CD4-positive, alpha-beta T cell treated with Interleukin-17A for 1 hour (primary cell): ENCODE measurements at places on chromosomes 16 and 17.

- no peak for DNase-seq
These were observed 14.6 kb downstream of the CDH3 start for GRCh38 chr16:68659412-68660358.

GRCh38 chr17:74231928-74232907 lies 18.8 kb downstream of the TTYH2 start:
- DNase-seq, result no peak

- no peak for DNase-seq
These were observed 4.8 kb downstream of the ATP2A3 start for GRCh38 chr17:3959295-3959899.

DNA sequence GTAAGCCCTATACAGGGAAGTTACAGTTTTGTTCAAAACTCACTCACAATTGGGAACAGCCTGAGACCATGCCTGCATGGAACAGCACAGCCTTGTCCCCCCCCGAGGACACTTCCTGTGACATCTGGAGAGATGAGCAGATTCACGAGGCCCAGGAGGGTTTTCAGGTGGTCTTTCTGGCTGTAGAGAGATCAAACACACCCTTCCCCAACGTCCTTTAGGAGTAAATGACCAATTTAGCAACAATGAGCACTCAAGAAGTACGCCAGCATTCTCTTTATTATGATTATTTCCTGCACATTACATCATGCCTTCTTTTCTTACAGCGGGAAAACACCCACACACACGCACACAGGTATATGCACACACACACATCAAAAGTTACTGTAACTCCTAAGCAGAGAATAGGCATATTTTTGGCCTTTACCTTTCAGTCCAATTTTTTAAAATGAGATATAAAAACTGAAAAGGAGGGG lies 39.0 kb downstream of the ADCY9 start:
- DNase-seq, result no peak

DNA sequence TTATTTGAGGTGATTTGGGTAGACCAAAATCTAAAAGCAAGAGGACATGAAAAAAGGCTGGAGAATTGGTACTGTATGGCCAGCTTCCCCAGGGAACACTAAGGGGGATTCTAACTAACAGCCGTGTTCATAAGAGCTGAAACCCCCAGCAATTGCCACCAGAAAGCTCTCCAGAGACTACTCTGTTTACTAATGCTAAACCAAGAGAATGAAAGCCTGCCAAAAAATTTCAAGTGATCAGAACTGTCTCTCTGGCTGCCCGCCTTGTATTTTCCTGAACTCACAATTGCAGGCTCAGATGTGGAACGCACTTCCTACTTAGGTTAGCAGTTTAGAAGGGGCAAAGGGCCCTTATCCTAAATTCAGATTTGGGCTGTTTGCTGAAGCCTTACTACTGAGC lies 24.1 kb downstream of the MYH10 start:
- DNase-seq, result no peak

DNA sequence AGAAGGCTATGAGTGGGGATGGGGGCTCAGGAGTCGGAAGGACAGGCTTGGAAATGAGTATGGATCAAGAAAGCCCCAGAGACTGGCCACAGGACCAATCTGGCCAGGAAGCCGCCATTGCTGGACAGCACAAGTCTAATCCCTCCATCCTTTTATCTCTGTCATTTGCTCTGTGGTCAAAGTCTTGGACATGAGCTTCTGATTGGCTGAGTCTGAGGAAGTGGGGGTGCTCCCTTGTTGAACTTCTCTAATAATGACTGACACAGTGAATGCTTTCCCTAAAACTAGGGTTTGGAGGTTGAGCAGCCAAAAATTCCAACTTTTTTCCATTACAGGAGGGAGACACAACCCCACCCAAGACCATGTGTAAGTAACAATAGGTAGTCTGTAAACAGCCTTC lies 97.4 kb downstream of the MARF1 start:
- no peak for DNase-seq

GRCh38 chr17:73284906-73285602 lies 23.4 kb upstream of the CPSF4L start:
- no peak for DNase-seq

GRCh38 chr16:24645739-24646645 lies 83.5 kb upstream of the TNRC6A start:
- no peak for DNase-seq

GRCh38 chr16:79698341-79698753 lies 97.8 kb upstream of the MAF start:
- no peak for DNase-seq

DNA sequence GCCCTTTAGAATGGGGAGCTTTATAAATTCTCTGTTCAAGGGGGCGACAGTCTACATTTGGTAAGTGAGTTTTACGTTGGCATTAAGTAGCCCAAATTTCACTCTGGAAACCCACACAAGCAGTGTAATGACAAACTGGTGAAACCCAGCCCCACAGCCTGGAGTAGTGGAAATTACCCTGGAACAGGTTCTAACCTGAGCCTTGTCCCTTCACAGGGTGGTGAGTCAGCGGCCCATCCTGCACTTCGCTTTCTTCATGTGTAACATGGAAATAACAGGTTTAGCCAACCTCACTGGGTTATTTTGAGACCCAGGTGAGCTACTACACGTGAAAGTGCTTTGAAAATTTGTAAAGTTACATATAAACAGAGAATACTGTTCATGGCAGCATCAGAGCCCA lies 3.5 kb upstream of the TLCD3A start:
- no peak for DNase-seq

- DNase-seq, result no peak
These were observed 24.2 kb upstream of the CMTM4 start for GRCh38 chr16:66720766-66721165.

GRCh38 chr16:30949650-30950515 lies 1.0 kb downstream of the ORAI3 start:
- DNase-seq, result peak; percentile 32

- peak; percentile 10 for DNase-seq
These were observed 46.3 kb downstream of the CYB5D2 start for GRCh38 chr17:4189280-4189679.

- no peak for DNase-seq
These were observed 1.5 kb downstream of the TNFSF12 start for GRCh38 chr17:7550344-7550743.

DNA sequence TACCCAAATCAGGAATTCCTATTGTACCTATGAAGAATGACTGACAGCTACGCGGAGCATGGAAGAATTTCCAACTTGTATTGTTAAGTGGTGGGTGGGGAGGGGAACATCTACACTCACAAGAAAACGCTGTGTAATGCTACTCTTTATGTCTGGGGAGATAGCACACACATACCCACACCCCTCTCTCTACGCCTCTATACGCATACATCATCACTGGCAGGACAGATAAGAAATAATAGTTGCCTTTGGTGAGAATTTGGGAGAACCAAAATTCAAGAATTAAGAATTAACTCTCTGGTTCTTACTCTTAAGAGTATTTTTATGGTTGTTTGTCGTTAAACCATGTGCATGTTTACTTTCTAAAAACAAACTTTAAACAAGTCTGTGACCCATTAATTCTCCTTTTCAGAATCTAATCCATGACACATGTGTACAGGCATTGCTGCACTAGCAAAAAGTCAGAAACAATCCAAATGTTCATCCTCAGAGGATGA lies 33.9 kb downstream of the CREBBP start:
- DNase-seq, result no peak

DNA sequence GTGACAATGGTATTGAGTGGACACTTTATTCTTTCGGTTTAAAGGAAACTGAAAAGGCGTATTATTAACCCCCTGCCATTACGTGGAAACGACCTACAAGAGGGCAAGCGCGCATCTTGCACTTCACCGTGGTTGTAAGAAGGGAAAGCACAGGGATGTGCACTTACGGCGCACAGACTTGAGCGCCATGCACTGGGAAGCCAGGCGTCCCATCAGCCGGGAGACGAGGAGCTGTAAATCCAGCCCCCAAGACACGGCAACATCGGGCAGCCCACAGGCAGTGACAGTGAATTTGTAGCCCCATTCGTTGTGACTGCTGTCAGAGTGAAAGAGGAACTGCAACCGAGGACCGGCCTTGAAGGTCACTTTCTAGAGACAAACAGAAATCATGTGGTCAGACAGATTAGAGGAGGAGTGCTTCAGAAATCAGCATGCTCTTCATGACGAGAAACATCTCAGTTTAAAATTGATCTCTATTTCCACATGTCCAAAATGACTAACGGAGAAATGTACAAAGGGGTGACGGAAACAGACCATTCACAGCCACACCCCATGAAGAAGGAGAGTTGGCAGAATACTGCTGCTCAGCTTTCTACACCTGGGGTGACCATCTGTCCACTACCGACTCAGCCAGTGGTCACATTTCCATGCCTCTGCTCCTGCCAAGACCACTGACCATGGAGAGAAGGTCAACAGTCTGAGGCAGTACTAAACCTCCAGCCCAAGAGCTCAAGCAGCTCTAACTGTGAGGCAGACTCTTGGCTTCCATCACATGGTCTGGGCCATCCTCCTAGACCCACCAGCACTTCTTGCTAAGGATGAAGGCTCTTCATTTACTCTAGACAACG lies 68.6 kb downstream of the ZZEF1 start:
- no peak for DNase-seq

DNA sequence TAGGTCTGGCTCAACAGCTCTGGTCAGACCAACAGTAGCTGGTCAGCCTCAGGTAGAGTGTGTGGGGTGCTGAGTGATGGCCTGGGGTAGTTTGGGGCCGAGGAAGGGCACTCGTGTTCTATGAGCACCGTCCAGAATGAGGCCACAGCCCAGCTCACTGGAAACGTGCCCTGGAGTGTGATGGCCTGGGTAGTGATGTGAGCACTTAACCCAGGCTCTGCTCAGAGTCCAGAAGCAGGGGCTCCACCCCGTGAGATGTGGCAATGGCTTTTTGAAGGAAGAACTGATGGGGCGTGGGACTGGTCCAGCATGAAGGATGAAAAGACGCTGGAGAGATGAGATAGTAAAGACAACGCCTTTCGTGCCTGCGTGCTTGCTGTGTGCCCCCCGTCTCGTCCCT lies 35.3 kb downstream of the NTN1 start:
- DNase-seq, result no peak

- no peak for DNase-seq
These were observed 30.1 kb downstream of the ABCA8 start for GRCh38 chr17:68924793-68925720.

DNA sequence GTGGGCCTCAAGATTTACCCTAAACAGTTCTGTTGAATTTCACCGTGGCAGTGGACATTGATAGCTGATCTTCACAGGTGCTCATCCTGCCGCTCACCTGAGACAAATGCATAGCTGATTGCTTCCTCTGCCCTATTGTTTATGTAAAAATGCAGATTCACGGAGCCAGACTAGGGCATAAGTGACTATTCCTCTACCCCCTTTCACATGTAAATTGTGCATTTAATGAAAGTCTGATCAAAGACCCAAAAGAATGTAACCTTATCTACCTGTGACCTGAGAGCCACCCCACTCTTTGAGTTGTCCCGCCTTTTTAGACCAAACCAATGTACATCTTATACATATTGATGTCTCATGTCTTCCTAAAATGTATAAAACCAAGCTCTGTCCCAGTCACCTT lies 312.4 kb upstream of the CDH5 start:
- DNase-seq, result no peak

GRCh38 chr16:15752717-15753488 lies 102.9 kb downstream of the NDE1 start:
- DNase-seq, result no peak

GRCh38 chr17:29778956-29779811 lies 150.8 kb downstream of the SSH2 start:
- DNase-seq, result peak; percentile 85

- no peak for DNase-seq
These were observed 5.6 kb downstream of the CD19 start for GRCh38 chr16:28937222-28937876.

GRCh38 chr16:75519175-75519574 lies 16.7 kb downstream of the CHST5 start:
- DNase-seq, result no peak

DNA sequence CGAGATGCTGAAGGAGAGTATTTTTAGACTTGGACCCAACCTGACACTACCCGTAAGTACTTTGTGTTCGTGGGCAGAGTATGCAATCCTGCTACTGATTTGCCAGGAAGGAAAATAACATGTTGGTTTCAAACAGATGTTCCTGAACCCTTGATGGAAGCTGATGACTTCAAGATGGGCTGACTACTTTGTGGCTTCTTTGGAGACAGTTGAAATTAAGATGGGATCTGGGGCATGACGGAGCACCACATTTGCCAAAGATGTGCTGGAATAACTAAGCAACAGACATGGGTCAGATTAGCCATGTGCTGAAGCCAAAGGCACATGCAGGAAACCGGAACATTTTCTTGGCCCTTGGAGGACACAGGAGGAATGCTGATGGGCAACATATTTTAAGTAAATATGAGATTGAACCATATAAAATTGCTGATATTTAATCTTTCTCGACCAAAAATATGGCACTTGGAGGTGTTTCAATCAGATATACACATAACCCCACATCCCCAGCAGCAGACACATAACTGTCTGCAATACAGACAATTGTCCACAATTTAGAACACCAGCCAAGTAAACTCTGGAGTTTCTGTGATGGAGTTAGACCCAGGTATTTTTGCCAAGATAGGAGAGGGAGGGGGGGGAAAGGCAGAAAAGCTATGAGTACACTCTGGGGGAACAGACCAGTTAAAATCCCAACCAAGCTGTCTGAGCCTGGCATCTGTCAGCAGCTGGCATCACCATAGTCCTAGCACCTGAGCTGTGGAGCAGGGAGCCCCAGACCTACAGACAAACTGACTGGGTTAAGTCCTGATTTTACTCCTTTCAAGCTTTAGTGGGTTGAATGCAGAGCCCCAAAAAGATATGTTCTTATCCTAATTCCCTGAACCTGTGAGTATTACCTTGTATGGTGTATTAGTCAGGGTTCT lies 329.4 kb upstream of the CDH5 start:
- DNase-seq, result no peak

DNA sequence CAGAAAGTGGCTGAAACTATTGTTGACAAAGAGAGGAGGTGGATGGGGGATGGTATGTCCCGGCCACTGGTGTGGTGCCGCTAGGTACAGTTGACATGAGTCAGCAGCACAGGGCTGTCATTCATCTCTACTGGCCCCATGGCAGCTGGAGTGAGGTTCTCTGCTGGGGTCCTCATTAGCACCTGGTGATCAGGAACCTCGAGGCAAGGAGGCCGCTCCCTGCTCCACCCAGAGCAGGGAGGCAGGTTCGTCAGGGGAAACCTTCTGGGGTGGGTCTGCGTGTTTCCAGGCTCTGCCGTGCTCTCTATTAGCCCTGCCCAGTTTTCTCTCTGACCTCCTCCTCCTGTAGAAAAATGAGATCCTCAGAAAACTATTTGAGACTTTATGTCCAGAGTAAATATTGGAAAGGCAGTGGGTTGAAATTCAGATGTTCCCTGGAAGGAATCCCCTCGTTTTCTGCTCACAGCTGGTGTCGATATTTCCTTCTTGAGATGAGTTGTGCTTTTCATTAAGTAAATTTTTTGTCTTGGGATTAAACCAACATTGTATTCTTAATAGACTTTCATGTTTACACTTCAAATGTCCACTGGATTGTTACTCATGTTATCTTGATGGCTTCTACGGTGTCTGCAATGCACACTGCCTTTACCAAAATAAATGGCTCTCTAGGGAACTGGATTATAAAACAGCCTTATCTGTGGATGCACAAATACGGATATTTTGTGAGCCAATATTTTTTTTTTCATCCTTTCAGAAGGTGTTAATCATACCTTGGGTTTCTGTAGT lies 7.1 kb downstream of the NTN1 start:
- DNase-seq, result no peak

GRCh38 chr17:19712436-19713004 lies 3.9 kb downstream of the SLC47A2 start:
- no peak for DNase-seq
